ENCODE measurements at places on chromosomes 6 and 20.

DNA sequence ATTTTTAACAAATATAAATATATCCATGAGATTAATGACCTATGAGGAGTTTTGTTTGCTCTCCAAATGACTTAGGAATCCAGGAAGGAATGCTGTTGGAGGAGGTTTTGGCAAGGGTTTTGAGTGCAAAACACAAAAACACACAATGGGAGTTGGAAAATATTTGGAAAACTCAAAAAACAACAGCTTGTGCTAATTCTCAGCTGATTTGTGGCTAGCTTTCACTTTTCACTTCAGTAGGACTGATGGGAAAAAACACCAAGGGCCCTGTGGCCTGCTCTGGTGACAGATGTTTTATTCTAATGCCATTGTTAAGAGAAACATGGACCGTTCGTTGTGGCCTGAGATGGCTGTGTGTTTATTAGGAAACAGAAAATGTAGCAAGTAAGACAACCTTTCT is 113.9 kb downstream of the ALDH8A1 start:
- DNase-seq, result no peak

DNA sequence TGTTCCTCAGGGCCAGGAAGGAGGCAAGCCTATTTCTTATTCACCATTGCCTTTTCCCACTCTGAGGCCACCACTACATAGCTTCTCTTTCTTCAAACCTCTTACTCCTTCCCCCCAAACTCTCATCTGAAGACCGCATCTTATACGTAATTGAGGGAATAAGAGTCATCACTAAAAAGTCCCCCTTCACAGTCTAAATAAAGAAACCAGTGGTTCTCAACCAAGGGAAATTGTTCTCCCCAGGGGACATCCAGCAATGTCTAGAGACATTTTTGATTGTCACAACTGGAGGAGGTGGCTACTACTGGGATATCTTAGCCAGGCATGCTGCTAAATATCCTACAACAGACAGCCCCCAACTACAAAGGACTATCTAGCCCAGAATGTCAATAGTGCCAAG is 327.6 kb upstream of the CNR1 start:
- no peak for DNase-seq

DNA sequence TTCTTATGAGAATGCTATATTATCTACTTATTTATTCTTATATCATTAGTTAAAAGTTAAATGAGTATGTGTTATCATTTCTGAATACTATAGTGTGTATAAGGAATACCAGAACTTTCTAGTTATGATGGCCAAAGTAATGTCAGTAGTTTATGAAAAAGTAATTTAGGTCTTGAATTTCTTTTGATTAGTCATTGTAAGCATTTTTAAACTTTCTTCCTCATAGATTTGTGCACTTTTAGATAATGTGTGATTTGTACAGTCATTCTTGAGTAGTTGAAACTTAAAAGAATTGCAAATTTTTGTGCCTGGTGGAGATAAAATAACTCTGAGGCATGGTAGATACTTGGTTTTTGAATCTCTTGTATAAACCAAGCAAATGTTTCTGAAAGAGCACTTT is 311.3 kb downstream of the CDKAL1 start:
- DNase-seq, result no peak

GRCh38 chr6:70667711-70668498 is at the start of gene SMAP1:
SMAP1 (plus strand) TSS chr6:70667883; CDS start chr6:70668024, 141 bp downstream.
- peak; percentile 93 for DNase-seq

- DNase-seq, result no peak
Measured at GRCh38 chr20:11054266-11054993, 380.6 kb upstream of the JAG1 start.

- no peak for DNase-seq
Measured at GRCh38 chr6:5813625-5814027, 193.1 kb downstream of the NRN1 start.

GRCh38 chr6:97947841-97948240 is 664.8 kb upstream of the MMS22L start:
- no peak for DNase-seq

- peak; percentile 29 for DNase-seq
Measured at GRCh38 chr6:3748208-3749066, 3.1 kb downstream of the PXDC1 start.

DNA sequence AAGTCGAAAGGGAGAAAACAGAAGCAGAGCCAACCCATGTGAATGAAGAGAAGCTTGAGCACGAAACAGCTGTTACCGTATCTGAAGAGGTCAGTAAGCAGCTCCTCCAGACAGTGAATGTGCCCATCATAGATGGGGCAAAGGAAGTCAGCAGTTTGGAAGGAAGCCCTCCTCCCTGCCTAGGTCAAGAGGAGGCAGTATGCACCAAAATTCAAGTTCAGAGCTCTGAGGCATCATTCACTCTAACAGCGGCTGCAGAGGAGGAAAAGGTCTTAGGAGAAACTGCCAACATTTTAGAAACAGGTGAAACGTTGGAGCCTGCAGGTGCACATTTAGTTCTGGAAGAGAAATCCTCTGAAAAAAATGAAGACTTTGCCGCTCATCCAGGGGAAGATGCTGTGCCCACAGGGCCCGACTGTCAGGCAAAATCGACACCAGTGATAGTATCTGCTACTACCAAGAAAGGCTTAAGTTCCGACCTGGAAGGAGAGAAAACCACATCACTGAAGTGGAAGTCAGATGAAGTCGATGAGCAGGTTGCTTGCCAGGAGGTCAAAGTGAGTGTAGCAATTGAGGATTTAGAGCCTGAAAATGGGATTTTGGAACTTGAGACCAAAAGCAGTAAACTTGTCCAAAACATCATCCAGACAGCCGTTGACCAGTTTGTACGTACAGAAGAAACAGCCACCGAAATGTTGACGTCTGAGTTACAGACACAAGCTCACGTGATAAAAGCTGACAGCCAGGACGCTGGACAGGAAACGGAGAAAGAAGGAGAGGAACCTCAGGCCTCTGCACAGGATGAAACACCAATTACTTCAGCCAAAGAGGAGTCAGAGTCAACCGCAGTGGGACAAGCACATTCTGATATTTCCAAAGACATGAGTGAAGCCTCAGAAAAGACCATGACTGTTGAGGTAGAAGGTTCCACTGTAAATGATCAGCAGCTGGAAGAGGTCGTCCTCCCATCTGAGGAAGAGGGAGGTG is 38.7 kb downstream of the ZBTB2 start:
- DNase-seq, result no peak

- no peak for DNase-seq
Measured at GRCh38 chr20:45945678-45946148, 11.2 kb downstream of the PCIF1 start.

GRCh38 chr20:17621229-17621968 is 51.5 kb downstream of the DSTN start:
- no peak for DNase-seq

GRCh38 chr6:166595061-166595780 is 8.7 kb upstream of the RAMACL start:
- no peak for DNase-seq

- DNase-seq, result no peak
Measured at GRCh38 chr6:169931261-169931660, 179.8 kb downstream of the ERMARD start.
